ENCODE measurements at places on chromosomes 13 and 19.

- no peak for DNase-seq
Observed at GRCh38 chr19:10797078-10797477, 38.9 kb downstream of the TMED1 start.

GRCh38 chr13:24237356-24237755 is 72.0 kb upstream of the C1QTNF9 start:
- no peak for DNase-seq

DNA sequence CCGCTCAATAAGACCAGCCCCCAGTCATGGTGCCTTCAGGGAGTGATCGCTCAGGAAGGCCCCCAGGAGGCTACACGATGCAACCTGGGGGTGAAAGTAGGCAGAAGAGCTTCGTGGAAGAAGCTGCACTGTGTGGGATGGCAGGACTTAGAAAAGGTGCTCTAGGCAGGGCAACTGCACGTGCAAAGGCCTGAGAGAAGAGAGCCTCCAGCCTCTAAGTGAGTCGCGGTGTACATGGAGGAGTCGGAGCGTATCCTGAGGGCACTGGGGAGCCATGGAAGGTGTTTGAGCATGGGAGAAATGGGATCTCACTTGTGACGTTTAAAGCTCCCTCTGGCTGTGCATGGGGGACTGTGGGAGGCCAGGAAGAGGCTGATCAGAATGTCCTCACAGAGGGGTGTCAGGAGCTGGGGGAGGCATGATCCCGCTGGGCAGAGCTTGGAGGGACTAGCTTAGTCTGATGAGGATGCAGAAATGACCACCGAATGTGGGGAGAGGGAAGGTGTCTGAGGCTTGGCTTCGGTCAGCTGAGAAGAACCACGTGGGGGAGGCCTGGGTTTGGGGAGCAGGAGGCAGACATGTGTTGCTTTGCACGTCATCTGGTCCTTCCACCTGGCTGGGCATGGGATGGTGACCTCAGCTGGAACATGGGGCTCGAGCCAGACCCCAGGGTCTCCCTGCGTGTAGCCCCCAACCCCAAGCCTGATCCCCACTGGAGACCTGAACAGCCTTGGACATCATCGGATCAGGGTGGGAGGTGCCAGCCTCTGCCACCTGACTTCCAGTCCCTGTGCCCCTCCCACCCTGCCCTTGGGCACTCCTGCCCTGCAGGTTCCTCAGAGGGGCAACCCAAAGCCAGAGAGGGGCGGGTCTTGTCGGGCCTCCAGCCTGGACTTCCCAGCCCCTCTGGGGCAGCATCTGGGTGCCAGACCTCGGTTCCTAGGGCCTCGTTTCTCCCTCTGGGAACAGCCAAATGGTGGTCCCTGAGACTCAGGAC is 1.1 kb downstream of the APC2 start:
- no peak for DNase-seq

GRCh38 chr19:13985771-13986347 is 20.3 kb downstream of the RFX1 start:
- DNase-seq = no peak

- no peak for DNase-seq
Observed at GRCh38 chr13:113273321-113273720, 23.7 kb upstream of the LAMP1 start.

- no peak for DNase-seq
Observed at GRCh38 chr13:51894239-51894638, 32.5 kb downstream of the CCDC70 start.

- no peak for DNase-seq
Observed at GRCh38 chr13:105139048-105139379, 1396.4 kb downstream of the EFNB2 start.

- no peak for DNase-seq
Observed at GRCh38 chr19:55278391-55279135, 1.3 kb downstream of the HSPBP1 start.

DNA sequence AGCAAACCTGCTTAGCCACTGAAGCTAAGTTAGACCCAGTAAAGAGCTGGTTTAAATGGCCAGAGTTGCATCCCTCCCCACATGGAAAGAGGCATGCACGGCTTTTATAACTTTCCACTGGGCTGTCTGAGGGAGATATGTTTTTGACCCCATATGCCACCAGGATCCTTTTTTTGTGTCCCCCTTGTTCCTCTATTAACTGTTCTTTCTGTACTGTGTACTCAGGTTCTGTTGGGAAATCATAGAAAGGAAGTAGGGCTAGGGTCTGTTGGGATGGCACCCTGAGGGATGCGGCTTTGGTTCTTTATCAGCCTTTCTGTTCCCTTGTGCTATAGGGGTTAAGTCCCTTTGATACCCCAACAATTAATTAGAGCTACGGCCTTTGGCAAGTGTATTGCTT is 12.2 kb upstream of the TM9SF2 start:
- DNase-seq = no peak

DNA sequence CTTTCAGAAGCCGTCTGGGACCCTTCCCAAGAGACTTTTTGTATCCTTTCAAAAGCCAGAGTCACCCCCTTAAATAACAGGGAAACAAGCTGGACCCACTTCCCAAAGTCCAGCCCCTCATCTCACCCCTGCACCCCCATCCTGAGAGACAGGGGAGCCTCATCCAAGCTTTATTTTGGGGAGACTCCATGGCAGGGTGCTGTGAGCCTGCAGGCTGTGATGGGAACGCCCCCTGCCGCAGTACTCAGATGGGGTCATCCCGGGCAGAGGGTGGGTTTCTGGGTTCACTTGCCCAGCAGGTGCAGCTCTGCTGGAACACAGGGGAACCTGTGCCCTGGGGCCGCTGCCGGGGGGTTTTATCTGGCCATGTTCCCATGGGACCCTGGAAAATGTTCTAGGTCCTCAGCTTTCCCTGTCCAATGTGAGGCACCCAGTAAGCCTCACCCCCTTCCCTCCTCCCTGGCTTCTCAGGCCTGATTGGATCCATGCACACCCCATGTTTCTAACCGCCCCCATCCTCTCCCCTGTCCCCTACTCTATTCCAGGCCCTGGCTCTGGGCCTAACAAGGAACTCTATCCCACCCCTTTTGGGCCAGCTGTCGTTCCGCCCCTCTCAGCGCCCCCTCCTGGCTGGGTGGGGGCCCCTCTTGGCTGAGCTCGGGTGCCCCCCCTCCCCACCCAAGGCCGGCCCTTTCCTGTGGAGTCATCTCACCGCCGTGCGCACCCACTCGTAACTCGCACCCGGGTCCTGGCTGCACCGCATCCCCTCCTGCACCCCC is 1.0 kb downstream of the HIF3A start:
- DNase-seq = no peak

DNA sequence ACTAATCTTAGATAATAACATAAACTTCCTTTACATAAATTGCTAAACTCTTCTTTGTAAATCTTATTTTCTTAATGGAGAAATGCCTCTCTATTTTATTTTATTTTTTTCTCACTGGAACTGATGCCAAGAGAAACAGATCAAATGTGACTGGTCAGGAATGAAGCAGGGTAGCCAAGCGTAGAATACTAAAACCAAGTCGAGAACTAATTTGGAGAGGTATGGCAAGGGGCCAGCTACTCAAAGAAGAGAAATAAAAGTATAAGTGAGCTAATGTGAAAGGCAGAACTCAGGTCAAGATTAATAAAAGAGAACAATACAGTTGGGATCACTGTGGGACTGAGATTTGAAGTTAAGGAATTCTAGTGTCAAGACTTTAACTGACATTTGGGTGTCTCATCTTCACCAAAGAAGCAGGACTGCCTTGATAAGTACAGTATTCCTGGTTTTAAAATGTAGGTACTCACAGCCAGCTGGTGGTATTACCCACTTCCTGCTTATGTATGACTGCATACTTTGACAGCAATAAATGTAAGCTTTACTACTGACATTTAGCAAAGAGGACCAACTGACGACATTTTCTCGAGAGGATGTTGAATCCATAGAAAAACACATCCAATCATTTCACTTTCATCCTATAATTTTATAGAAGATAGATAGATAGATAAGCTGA is 1192.2 kb downstream of the EFNB2 start:
- no peak for DNase-seq

DNA sequence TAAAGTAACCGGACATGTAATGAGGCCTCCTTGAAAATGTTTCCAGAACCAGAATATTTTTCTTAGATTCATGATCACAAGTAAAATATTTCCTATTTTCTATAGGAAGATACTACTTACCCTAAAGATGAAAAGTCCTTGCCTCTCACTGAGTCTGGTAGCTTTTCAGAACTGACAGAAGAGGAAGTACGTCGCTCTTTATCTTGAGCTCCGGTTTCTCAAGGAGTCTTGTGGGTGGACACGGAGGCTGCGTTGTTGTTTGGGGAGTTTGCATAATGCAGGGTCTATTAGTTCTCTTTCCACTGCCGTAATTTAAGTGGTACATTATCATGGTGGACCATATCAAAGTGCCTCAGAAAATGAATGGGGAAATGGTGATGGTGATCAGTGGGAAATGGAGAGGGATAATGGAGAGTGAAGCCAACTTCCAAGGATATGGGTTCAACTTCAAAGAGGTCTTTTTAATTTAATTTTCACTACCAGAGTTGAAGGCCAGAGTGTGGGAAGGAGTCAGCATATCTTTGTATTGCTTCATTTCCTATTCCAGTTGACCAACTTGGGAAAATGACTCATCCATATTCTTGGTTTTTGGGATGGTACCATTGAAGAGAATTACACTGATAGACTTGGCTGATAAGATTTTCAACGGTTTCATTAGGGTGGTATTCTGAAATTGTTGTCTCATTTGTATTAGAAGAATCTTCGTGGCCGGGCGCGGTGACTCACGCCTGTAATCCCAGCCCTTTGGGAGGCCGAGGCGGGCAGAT is 23.4 kb downstream of the MBD3L2B start:
- peak; percentile 57 for DNase-seq

DNA sequence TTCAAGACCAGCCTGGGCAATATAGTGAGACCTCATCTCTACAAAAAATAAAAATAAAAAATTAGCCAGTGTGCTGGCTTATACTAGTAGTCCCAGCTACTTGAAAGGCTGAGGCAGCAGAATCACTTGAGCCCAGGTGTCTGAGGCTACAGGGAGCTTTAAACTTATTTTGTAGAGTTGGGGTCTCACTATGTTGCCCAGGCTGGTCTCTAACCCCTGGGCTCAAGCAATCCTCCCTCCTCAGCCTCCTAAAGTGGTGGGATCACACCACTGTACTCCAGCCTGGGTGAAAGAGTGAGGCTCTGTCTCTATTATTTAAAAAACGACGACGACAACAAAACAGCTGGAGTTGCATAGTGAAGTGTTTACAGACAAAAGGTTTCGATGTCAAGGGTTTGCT is 8.0 kb downstream of the RAB3D start:
- no peak for DNase-seq

DNA sequence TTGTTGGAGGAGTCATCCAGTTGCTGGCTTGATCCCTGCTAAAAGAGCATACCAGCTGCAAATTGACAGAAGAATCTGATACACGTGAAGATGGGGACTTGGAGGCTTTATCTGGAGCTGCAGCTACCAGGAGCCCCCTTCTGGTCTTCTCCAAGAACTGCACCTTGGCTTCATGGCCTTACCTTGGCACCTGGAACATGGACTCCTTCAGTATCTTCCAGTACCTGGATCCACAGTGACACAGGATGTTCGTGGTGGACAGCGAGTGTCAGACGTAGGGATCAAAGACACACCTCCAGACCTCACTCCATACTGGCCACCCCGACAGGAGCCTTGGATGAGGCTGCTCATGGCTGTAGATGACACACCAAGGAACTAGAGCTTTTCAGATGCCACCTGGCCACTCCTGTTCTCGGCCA is 9.9 kb upstream of the ACSBG2 start:
- DNase-seq = peak; percentile 89

- no peak for DNase-seq
Observed at GRCh38 chr13:50526661-50527071, 316.8 kb downstream of the DLEU7 start.

GRCh38 chr19:887072-887471 is 5.9 kb downstream of the MED16 start:
- peak; percentile 75 for DNase-seq

GRCh38 chr19:32675720-32676185 is at the start of gene RGS9BP:
Gene RGS9BP, plus strand, starts transcription at chr19:32675848. Its CDS starts 416 bp downstream, at chr19:32676264.
- DNase-seq = peak; percentile 89

DNA sequence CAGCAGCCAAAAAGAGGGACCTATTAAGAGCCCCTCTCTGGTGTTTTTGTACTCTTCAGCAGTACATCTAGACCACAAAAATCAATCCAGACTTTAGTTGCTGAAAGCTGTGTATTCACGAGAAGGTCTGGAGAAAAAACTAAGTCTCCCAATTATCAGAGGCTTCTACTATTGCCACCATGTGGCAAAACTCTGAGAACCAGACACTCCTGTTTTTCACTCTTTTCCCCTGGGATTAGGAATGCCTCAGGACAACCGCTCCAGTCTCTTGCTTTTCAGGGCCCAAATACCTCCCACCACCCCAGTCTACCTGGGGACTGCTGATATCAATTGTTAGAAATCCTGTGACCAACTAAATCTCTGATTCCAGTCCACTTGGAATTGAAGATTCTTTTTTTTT is 30.1 kb upstream of the OBI1 start:
- no peak for DNase-seq

GRCh38 chr19:34041925-34042521 is 130.3 kb upstream of the LSM14A start:
- DNase-seq = peak; percentile 74

DNA sequence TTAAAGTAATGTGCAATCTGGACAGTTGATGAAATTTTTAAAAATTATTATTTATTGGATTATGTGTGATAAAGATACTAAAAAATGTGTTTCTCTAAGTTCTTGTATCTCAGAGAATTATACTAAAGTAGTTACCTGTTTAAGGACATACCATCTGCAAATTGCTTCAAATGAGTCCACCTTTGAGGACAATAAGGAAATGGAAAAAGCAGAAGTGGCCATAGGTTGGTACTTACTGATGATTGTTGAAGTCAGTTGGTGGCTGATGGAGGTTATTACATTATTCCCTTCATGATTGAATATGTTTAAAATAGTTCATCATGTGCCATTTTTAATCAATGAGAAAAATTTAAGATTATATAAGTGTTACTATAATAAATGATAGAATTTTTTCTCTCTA is 367.0 kb downstream of the MYO16 start:
- no peak for DNase-seq

DNA sequence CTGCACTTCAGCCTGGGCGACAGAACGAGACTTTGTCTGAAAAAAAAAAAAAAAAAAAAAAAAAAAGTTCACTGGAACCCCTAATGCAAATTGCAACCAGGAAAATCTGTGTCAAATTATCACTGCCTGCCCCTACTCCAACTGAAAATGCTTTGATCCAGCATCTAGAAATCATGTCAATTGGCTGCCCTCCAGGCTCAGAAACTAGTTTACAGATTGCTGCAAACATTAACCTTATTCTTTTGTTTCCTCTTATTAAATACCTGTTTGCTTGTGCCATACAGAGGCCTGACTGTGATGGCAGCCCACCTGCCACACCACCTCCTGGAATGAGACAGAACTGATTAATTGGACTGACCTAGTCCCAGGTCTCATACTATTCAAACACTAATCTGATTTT is 18.6 kb upstream of the AKT2 start:
- DNase-seq = no peak
